Chondrocyte (in vitro differentiated cells): ENCODE measurements at places on chromosomes 3 and 15. TPM values are rescaled to one million over a fixed set of nuclear protein-coding genes. Genes with fewer than 3 reads are reported as not detected.
A peak's percentile ranks its signal among the peaks of the same experiment; 100 is the strongest.

DNA sequence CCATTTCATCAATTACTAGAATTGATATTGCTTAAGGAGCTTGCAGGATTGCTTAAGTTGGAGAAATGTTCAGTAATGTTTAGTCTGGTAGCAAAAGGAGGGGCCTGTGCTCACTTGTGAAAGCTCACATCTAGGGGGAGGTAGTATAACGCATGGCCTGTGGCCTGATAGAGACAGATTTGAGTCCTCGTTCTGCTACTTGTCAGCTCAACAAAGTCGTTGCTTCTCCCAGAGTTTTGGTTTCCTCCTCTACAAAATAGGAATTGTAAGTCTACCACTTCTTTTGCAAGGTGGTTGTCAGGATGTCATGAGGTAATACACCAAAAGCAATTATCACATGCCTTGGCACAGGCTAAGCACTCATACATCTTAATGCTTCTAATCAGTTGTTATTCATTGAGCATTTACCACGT lies 1.3 kb downstream of the ST3GAL6 start:
- H3K4me1 ChIP-seq = no peaks in the 10 kb centered on the region
- DNase-seq = no peak
- no peaks in the 10 kb centered on the region for H3K36me3 ChIP-seq
- H3K27ac ChIP-seq = no peak overlapping the region

- H3K27me3 ChIP-seq = peaks cover 32% of the 10 kb centered on the region
- peaks cover 5% of the 10 kb centered on the region for H3K36me3 ChIP-seq
- H3K27ac ChIP-seq = no peak overlapping the region
- peak; percentile 59 for DNase-seq
- H3K4me3 ChIP-seq = peak overlapping the region; percentile 22
Measured at GRCh38 chr3:196640297-196641018, 964 bp downstream of the NRROS start.

DNA sequence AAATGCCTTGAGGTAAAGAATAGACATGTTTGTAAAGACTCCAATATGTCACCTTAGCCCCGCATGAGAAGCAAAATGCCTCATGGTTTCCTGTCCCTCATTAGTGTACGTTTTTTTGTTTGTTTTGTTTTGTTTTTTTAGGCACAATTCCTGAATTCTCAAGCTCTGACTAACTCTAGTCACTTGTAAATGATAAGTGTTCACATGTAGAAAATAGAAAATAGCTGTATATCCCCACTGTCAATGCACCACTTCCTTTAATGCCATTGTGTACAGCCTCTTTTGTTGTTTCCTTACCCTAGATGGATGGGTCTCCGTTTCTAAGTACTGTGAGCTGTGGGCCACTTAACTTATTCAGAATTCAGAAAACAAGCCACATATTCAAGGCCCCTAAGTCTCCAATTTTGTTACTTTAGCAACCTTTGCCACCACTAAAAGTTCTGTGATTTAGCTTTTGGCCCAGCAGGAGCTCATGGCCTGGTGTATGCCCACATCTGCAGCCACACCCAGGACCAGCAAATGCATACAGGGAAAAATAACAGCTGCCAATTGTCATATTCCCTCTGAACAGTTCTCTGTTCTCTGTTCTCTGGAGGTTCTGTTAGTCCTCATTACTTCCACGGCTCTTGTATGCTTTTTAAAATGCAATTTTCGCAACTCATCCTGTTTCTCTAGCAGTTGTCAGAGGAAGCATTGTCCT lies 655.5 kb downstream of the GBE1 start:
- peaks cover 17% of the 10 kb centered on the region for H3K4me1 ChIP-seq
- no peak overlapping the region for H3K27ac ChIP-seq
- DNase-seq = no peak
- no peaks in the 10 kb centered on the region for H3K27me3 ChIP-seq

DNA sequence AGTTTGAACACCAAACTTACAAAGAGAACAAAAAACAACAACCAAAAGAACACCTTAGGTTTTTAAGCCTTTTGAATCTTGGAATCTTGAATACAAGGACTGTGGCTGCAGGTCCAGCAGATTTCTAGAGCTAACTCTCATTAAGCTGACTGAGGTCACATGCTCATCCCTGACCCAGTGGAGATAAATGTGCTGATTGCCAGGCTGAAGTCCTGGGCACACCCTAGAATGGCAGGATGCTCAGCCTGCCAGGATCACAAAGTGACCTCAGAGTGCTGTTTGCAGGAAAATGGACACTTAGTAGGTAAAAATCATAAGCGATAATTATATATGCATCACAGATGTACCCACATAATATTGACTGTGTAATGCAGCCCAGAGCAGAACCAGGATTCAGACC lies 245.3 kb upstream of the NR2E3 start:
- no peak overlapping the region for H3K4me3 ChIP-seq
- H3K27me3 ChIP-seq = no peaks in the 10 kb centered on the region
- no peak overlapping the region for H3K27ac ChIP-seq
- peaks cover 18% of the 10 kb centered on the region for H3K4me1 ChIP-seq
- no peak for DNase-seq

- peak overlapping the region; percentile 83 for H3K27ac ChIP-seq
- H3K36me3 ChIP-seq = peaks cover 3% of the 10 kb centered on the region
- H3K4me1 ChIP-seq = peaks cover 31% of the 10 kb centered on the region
- H3K27me3 ChIP-seq = no peaks in the 10 kb centered on the region
- no peak for DNase-seq
- peak overlapping the region; percentile 90 for H3K4me3 ChIP-seq
Measured at GRCh38 chr3:49173116-49173791, 1.9 kb downstream of the KLHDC8B start.

- H3K27me3 ChIP-seq = no peaks in the 10 kb centered on the region
- peak overlapping the region; percentile 65 for H3K27ac ChIP-seq
Measured at GRCh38 chr3:195385526-195385925, 57.3 kb downstream of the ACAP2 start.

GRCh38 chr3:10454907-10455544 lies 50.4 kb downstream of the ATP2B2 start:
- H3K27ac ChIP-seq = no peak overlapping the region
- no peaks in the 10 kb centered on the region for H3K4me1 ChIP-seq
- DNase-seq = no peak
- no peaks in the 10 kb centered on the region for H3K36me3 ChIP-seq
- peaks cover 57% of the 10 kb centered on the region for H3K27me3 ChIP-seq

- peaks cover 62% of the 10 kb centered on the region for H3K4me1 ChIP-seq
- H3K27me3 ChIP-seq = no peaks in the 10 kb centered on the region
- DNase-seq = no peak
- H3K36me3 ChIP-seq = no peaks in the 10 kb centered on the region
- H3K27ac ChIP-seq = no peak overlapping the region
- no peak overlapping the region for H3K4me3 ChIP-seq
Measured at GRCh38 chr3:71064291-71064955, 519.1 kb downstream of the FOXP1 start.

DNA sequence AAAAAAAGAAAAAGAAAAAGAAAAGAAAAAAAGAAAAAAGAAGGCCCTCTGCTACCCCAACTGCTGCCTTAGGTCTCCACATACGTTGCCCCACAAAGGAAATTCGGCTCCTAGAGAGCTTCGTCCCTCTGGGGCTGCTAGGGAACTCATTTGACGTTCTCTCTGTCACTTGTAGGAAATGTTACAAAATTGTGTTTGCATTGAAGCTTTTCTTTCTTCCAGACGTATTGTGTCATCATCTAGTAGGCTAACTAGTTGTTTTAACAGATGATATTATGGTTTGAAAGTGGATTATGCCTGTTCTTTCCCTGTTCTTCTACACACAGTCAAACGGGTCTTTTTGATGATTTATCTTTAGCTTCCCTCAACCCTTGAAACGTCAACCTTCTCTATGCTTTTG lies 125.3 kb downstream of the BDH1 start:
- no peak overlapping the region for H3K4me3 ChIP-seq
- H3K4me1 ChIP-seq = peaks cover 73% of the 10 kb centered on the region
- H3K36me3 ChIP-seq = no peaks in the 10 kb centered on the region
- DNase-seq = no peak
- peak overlapping the region; percentile 89 for H3K27ac ChIP-seq

DNA sequence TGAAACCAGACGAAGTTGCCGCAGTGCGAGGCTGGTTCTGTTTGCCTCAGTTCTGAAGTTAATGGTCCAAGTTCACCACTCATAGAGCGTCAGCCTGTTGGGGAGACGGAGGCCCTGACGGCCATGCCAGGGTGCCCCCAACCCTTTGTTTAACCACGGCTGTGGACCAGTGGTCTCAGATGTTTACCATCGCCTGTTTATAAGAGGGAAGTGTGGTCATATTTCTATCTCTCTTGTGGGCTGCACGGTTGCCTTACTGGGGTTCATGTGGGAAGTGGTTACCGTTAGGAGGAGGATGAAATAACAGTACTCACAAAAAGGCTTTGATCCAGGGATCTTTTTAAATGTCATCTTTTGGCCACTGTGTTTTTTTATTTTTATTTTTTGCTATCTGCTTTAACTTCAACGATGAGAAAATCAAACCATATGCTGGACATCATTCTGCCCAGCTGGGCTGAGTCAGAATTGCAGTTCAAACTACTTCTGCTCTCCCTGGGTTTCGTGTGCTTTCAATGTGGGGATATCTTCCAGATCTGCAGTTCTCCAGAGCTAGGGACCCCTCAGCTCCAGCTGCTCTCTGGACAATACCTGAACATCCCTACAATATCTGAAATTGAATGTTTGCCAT lies 17.8 kb downstream of the SMAD3 start:
- no peaks in the 10 kb centered on the region for H3K36me3 ChIP-seq
- peaks cover 80% of the 10 kb centered on the region for H3K4me1 ChIP-seq

DNA sequence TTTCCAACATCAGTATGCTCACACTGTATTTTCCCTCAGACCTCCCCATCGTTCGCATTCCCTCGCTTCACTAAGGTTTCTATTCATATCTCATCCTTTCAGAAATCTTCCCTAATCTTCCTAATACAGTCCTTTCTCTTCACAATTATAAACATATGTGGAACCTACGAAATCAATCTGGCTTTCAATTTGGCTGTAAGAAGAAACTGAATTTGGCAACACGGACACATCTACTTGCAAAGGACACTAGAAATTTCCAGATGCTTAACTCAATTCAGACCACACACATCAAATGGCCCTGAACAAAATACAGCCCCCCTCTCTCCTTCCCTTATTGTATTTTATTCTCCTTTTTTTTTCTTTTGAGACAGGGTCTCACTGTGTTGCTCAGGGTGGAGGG lies 39.1 kb upstream of the TM4SF19 start:
- no peak overlapping the region for H3K4me3 ChIP-seq
- peaks cover 17% of the 10 kb centered on the region for H3K36me3 ChIP-seq
- no peak for DNase-seq
- H3K4me1 ChIP-seq = no peaks in the 10 kb centered on the region

DNA sequence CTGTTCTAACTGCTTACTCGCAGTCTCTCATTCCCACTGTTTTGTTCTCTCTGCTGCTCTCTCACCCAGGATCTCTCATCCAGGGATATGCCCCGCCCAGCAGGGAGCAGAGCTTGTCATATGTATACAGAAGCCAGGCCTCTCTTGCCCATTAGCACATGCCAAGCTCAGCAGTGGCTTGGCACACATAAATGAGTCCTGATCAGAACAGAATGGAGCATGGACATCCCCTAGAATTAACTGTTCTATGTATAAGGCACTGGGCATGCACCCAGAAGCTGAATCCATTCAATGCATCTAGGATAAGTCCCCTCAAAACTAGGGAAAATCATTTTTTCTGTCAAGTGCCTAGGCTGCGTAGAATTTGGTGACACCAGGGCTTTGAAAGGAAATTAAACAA lies 61.6 kb downstream of the IGSF11 start:
- H3K27ac ChIP-seq = no peak overlapping the region
- no peaks in the 10 kb centered on the region for H3K4me1 ChIP-seq
- no peak for DNase-seq
- no peaks in the 10 kb centered on the region for H3K36me3 ChIP-seq

Gene CLDN18
- not detected in 3 replicates for total RNA-seq

Gene PLA2G4D
- not detected in 3 replicates for total RNA-seq

Gene FBXW12
- total RNA-seq = not detected in 3 replicates

Gene NOX5
- not detected in 3 replicates for total RNA-seq

Gene CPLX3
- not detected in 3 replicates for total RNA-seq

Gene CHSY1
- 41.2 to 60.9 TPM (median 58.5 TPM) in 3 replicates for total RNA-seq

Gene BUB1B
- 6.7 to 9.6 TPM (median 7.4 TPM) in 3 replicates for total RNA-seq

Gene SNTN
- not detected in 3 replicates for total RNA-seq

Gene TRH
- total RNA-seq = not detected in 3 replicates
